ENCODE measurements at places on chromosomes 7 and 10.

- DNase-seq, result no peak
Observed at GRCh38 chr10:74011017-74011416, 13.1 kb downstream of the VCL start.

- no peak for DNase-seq
Observed at GRCh38 chr7:115023219-115023618, 101.3 kb downstream of the MDFIC start.

GRCh38 chr7:101232141-101232850, 5.3 kb downstream of the CLDN15 start:
- DNase-seq, result peak; percentile 40

GRCh38 chr10:4054656-4055435, 269.8 kb upstream of the KLF6 start:
- DNase-seq, result no peak

- DNase-seq, result no peak
Observed at GRCh38 chr7:148218603-148219002, 372.0 kb upstream of the C7orf33 start.

DNA sequence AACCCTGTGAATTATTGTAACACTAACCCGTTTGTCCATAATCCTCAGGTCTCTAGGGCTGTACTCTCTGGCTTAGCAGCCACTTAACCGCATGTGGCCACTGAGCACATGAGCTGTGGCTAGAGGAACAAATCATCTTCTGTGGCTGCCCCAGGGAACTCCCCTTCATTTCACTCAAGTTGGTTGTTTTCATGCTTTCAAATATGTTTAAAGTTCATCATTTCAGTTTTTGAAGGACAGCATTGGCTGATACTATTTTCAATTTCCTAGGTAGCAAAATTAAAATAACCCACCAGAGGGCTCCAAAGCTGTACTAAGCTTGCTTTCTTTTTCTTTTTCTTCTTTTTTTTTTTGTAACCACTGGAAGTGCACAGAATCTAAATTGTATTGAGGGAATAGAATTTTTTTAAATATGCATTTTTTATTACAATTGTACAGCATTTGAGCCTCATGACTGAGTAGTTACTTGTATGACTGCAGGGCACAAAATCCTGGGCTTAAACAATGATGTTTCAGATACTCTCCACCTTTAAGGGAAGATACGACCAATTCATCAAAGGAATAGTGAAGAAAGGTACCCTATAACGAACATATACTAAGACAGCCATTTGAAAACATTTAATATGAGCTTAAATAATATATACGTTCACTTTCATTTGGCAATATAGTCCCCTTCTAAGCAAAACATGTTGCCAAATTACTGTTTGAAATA, 38.6 kb downstream of the MRC1 start:
- DNase-seq, result peak; percentile 7

GRCh38 chr10:71683301-71683700, 36.3 kb downstream of the C10orf105 start:
- DNase-seq, result no peak

- no peak for DNase-seq
Observed at GRCh38 chr7:1140476-1141104, 19.4 kb downstream of the ZFAND2A start.

- no peak for DNase-seq
Observed at GRCh38 chr10:101932183-101932582, 88.6 kb upstream of the KCNIP2 start.

DNA sequence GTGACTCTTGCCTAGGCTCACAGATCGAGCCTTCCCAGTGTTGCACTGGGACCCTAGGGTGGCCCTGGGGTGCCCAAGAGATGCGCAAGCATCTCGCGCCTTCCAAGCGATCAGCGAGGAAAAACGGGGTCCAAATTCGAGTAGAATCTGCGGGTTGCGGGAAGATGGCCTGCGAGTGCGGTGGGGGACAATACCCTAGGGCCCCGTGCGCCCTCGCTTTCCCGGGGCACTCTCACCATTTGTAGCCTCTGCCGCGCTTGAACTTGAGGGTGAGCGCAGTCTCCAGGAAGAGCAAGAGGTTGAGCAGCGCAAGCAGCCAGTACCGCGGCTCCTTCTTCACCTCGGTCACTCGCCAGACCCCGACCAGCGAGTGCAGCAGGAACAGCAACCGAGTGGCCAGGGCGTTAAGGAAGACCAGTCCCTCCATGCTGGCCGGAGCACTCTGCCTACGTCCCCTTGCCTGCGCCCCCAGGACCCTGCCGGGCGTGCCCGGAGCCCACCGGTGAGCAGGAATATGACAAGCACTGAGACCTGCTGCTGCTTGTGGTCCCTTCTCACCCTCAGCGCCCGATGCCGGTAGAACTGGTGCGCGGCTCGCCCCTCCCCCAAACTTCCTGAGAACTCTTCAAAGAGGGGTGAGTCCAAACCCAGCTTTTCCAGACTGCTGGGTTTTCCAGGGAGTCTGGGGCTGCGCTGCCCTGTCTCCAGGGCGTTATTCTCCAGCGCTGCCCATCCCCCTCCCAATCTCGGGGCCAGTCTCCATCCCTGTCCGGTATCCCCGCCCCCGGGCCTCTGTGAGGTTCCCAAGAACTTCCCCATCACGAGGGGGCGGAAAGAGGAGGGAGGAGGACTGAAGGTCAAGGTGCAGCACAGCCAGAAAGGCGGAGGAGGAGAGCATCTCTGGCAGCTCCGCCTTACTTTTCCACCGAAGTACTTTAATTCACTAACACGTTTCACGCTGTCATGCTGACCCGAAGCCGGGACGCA, at the start of gene TMEM26:
Gene TMEM26, minus strand, starts transcription at position 727 of the 987 bp plus-strand sequence. Its CDS starts 300 bp downstream, at position 427.
- DNase-seq, result peak; percentile 60

DNA sequence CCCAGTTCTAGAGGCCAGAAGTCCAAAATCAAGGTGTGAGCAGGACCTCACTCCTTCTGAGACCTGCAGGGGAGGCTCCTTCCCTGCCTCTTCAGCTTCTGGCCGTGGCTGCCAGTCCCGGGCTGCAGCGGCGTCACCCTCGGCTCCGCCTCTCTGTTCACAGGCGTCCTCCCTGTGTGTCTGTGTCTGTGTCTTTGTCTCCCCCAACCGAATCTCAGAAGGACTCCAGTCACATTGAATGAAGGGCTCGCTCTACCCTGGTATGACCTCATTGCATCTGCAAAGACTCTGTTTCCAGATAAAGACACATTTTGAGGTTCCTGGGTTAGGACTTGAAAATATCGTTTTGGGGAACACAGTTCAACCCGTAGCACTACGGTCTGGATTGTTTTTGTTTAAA, 33.1 kb upstream of the GALNT11 start:
- peak; percentile 31 for DNase-seq

DNA sequence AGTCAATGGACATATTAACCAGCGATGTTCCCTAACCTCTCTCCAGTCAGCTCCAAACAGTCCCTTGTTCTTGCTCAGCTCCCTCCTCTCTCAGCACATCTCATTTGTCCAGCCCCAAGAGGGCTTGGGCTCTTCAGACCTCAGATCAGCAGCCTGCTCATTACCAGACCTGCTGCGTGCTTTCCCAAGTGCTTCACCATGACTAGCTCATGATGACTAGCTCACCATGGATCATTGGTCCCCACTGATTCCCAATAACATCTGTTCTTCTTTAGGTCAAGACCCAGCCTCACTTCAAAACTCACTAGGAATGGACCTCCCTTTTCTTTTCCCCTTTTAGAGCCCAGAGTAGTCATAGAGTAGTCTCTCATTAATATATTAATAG, 121.9 kb downstream of the SLC16A9 start:
- DNase-seq, result no peak

GRCh38 chr7:46576950-46577349, 655.9 kb upstream of the IGFBP3 start:
- DNase-seq, result peak; percentile 68

DNA sequence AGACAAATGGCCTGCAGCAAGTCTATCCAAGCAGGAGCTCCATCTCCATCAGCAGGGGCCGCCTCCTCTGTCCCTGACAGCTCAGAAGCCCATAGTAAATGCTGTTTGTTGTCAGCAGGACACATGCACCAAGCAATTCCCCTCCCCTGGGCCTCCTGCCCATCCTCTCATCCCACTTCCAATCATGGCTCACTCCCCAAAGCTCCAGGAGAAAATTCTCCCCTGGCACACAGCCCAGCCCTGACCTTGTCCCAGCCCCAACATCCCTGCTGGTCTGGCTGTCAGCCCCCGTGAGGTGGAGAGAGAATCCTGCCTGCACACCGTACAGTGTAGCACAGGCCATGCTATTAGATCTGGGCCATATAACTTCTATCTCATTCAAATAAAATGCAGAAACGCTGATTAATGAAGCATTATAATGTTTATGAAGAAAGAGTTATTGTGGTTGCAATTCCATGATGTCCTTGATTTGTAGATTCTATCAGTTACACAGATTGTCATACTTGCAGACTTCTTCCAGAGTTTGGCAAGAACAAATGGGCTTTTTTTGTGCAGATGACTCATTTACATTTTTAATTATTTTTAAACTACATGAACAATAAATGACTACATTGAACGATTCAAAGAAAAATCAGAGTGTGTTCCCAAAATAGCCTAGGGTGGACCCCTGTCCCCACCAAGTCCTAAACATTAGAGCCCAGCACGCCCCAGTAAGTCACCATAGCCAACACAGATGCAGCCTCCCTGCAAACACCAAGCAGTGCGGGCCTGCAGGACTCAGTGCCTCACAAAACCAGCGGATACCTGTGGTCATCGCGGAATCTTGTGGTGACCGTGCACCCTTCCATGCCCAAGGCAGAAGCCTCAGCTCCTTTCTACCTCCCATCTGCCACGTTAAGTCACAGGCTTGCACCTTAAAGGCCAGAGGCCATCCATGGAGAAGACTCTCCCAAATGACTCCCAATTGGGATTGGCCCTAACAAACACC, 70.1 kb downstream of the COBL start:
- no peak for DNase-seq

Data from foreskin fibroblast (primary cell).